HTR-8/SVneo (cell line): ENCODE measurements at places on chromosomes 3 and 15.

DNA sequence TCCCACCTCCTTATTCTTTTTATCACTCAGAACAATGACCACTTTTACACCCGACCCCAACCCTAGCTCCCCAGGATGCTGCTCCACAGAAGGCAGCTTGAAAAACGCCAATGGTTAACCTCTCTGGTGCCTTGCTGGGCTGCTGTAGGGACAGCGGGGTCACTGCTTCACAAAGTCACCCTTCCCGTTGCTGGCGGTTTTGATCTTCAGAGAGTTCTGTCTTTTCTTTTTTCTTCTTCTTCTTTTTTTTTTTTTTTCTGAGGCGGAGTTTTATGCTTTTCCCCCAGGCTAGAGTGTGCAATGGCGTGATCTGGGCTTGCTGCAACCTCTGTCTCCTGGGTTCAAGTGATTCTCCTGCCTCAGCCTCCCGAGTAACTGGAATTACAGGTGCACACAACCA is 20.7 kb downstream of the CEP19 start:
- no peak for DNase-seq

DNA sequence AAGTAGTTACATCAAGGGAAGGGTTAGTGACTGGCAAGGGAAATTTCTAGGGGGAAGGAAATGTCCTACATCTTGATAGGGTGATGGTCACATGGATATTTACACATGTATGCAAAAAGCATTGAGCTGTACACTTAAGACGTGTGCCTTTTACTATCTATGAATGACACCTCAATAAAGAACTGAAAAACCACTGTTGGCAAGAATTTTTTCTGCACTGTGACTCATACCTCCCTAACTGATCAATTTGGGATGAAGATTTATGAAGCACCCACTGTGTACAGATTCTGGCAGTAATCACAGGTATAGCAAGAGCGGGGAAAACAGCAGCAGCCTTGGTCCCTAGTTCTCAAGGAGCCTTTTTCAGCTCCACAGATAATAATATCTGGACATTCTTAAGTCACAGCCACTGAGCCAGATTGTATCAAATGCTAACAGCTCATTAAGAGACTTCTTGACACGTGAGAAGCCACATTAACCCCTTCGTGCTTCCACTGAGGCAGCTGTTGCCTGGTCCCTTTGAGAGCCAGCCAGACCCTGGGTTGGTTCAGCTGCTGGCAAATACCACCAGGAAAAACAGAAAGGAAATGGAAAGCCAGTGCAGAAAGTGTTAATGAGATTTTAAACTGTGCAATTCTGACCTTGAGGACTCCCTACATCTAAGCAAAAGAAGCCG is 32.0 kb upstream of the GALNT15 start:
- DNase-seq = no peak

- DNase-seq = no peak
These were observed 711.7 kb downstream of the EDEM1 start for GRCh38 chr3:5899014-5899761.

DNA sequence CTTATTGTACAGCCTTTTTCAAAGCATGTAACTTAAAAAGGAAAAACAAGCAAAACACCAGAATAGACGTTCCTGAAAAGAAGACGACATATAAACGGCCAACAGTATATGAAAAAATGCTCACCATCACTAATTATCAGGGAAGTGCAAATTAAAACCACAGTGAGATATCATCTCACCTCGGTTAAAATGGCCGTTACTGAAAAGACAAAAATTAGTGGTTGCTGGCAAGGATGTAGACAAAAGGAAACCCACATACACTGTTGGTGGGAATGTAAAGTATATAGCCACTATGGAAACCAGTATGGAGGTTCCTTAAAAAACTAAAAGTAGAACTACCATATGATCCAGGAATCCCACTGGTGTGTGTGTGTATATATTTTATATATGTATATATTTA is 64.5 kb upstream of the MLF1 start:
- no peak for DNase-seq

DNA sequence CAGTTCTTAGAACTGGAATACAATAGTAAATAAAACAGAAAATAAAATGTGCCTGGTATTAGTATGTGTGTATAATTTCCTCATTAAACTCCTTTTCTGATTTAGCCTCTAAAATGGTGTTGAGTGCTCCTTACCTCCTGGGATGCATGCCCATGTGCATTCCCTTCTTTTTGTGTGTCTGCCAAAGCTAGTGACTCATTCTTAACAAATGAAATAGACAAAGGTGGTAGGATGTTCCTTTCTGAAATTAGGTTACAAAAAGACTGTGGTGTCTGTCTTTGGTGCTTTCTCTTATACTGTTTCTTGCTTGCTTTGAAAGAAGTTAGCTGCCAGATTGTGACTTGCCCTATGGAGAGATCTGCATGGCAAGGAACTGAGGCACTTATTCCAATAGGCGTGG is 623.7 kb downstream of the GRM7 start:
- DNase-seq = no peak

DNA sequence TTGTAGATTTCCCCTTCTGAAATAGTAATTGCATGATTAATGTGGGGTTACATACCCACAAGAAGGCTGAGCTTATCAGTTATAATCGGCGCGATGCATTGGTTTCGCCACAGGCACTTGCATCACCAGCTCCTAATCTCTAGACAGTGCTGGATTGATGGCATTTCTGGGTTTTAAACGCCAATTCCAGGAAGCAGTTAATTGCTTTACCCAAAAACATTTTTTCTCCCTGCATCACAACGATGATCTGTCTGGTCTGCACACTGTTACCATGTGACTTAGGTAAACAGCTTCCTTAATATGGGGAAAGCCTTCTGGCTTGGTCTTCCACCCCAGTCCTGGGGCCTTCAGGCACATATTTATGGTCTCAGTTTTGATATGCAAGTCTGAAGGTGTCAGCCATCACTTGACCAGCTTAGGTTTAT is 70.0 kb upstream of the HEG1 start:
- peak; percentile 83 for DNase-seq

- no peak for DNase-seq
These were observed 96.7 kb downstream of the ATP10A start for GRCh38 chr15:25766417-25766816.

- DNase-seq = no peak
These were observed 180.3 kb upstream of the ROBO2 start for GRCh38 chr3:76859596-76859995.

DNA sequence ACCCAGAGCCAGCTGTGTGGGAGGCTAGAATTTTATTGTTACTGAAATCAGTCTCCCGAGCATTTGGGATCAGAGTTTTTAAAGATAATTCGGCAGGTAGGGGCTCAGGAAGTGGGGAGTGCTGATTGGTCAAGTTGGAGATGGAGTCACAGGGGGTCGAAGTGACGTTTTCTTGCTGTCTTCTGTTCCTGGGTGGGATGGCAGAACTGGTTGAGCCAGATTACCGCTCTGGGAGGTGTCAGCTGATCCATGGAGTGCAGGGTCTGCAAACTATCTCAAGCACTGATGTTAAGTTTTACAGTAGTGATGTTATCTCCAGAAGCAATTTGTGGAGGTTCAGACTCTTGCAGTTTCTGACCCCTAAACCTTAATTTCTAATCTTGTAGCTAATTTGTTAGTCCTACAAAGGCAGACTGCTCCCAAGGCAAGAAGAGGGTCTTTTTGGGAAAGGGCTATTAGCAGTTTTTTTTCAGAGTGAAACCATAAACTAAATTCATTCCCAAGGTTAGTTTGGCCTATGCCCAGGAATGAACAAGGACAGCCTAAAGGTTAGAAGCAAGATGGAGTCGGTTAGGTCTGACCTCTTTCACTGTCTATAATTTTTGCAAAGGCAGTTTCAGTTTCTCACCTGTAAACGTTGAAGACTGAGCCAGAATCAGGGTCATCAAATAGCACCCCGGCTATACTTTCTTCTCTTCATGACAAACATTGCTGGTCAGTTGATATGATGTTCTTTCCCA is 28.2 kb downstream of the FLNB start:
- DNase-seq = no peak

DNA sequence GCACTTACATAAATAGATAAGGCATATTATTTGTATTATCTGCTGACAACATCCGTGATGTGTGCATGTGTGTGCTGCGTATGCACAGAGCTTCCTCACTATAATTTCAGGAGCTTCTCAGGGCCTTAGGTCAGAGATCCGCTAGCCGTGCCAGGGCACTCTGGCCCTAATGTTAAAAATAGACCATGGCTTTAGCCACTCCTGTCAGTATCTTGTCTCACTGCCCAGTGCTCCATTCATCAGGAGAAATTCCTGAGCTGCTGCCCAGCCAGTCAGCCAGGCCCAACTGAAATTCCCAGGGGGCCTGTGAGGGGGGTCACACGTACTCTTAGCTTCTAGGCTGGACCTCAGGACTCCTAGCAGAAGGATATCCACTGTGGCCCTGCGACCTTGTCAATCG is 70.0 kb upstream of the ABHD2 start:
- DNase-seq = no peak

- DNase-seq = no peak
These were observed 10.3 kb upstream of the IL20RB start for GRCh38 chr3:136947477-136947876.

- no peak for DNase-seq
These were observed 156.3 kb downstream of the WNT5A start for GRCh38 chr3:55330756-55331155.

GRCh38 chr3:139430493-139430892 is 41.0 kb upstream of the COPB2 start:
- DNase-seq = no peak

- no peak for DNase-seq
These were observed 50.0 kb upstream of the ZNF280D start for GRCh38 chr15:56783156-56783856.

DNA sequence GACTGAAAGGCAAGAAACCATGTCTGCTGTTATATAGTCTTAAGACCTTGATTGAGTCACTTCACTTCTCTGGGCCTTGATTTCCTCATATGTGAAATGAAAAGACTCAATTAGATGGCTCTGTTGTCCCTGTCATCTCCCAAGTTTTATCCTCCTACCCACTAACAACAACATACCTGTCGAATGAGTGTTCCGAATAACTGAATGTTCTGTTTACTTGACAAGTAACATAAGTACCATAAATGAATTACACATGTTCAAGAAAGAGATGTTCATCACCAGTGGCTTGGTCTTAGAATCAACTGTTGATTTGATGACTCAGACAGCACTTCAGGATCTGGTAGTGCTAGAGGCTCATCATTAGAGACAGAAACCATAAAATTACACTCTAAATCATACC is 311.7 kb downstream of the VPS13C start:
- no peak for DNase-seq

DNA sequence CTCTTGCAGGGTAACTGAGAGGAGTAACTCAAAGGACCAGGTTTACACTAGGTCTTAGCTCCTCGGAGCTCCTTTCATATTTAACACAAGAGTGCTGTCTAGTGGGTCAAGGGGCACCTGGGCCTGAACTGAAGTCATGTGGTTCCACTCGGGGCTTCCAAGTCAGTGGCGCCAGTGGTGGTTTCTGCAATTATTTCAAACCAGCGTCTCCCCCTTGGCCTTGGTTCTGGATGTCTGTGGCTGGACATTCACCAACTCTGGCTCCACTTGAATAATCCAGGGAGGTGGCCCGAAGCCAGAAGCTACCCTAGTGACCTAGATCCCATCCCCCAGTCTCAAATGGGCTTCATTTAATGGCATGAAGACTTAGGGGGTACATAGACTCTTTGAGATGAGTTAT is 144.3 kb upstream of the ADAMTS9 start:
- no peak for DNase-seq

DNA sequence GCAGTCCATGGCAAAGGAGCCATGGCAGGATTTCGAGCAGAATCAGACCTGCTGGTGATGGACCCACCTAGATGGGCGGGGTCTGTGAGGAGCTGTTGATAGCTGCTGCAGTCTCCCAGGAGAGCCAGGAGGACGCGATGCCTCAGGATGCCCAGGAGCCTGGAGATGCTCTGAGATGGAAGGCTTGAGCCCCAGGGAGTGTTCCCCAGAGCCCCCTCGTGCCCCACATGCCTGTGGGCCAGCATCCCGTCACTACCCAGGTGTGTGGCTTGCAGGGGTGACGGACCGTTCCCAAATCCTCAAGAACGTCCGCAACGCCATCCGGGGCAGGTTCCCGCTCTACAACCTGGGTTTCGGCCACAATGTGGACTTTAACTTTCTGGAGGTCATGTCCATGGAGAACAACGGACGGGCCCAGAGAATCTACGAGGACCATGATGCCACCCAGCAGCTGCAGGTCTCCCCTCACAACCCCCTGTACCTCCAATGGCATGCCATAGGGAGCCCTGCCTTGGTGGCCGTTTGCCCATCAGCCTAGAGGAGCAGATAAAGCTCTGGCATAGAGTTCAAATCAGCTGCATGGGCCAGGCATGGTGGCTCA is 6.7 kb downstream of the ITIH1 start:
- DNase-seq = no peak

DNA sequence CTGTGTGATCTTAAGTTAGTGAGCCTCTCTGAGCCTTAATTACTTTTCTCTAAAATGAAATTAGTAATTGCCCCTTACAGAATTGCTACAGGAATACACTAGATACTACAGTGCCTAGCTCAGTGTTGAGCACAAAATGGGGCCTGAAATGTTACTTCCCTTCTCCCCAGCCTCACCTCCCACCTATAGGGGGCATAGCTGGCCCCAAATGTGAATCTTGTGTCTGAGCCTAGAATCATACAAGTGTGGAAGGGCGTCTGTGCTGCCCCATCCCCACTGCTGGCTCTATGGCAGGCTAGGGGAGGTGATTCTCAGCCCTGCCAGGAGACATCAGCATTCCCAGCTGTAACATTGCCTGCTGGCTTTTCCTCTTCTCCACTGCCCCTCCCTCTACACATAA is 42.7 kb downstream of the IFT122 start:
- DNase-seq = no peak

DNA sequence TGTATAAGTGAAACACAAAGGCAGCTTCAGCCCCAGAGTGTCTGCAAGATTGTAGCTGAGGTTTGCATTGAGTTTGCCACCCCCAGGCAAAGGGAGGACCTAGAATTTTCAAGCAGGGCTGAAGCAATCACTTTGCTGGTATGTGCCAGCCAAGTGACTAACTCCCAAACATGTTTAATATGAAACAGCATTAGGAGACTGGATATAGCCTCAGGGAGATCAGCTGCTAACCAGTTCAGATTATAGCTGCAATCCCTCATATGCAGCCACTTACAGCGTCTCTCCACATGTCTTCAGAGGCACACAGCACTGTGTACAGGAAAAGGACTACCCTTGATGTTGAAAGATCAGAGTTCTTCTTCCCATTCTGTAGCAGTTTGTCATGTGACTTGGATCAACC is 38.4 kb upstream of the PPP2R3A start:
- peak; percentile 56 for DNase-seq
